ENCODE measurements at places on chromosomes 7 and 10.

GRCh38 chr10:128221117-128221516 is 94.9 kb upstream of the MKI67 start:
- DNase-seq = no peak

DNA sequence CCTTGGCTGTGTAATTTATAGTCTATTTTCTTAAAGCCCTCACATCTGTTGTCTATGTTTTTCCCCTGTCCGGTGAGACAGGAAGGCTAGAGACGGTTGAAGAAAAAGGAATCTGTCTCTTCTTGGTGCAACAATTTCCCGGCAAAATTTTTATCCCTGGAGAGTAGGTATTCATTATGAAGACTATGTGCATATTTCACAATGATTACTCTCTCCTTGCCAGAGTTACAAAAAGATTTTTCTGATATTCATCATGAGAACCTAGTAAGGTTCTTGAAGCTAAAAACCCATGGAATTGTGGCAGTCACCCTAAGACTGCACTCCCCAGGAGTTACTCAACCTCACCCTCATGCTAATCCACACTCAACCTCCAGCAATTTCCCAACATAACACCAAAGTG is 55.0 kb upstream of the GHITM start:
- no peak for DNase-seq

- no peak for DNase-seq
Measured at GRCh38 chr10:96494694-96495093, 19.0 kb downstream of the TLL2 start.

GRCh38 chr7:91182819-91183764 is 81.1 kb upstream of the FZD1 start:
- no peak for DNase-seq

DNA sequence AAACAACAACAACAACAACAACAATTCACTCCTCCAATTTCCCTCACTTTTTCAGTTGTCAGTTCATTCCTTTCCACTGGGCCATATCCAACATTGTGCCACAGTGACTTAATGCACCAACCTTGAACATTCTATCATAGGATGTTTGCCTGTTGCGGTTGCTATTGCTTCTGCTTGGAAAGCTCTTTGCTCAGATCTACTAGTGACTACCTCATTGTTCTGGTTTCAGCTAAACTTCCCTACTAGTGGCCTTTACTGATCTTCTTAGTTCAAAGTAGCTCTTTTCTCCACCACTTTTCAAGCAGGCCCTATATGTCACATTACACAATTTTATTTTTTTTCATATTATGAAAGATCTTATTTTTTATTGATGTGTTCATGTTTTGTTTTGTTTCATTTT is 9.8 kb upstream of the STEAP4 start:
- DNase-seq = no peak

DNA sequence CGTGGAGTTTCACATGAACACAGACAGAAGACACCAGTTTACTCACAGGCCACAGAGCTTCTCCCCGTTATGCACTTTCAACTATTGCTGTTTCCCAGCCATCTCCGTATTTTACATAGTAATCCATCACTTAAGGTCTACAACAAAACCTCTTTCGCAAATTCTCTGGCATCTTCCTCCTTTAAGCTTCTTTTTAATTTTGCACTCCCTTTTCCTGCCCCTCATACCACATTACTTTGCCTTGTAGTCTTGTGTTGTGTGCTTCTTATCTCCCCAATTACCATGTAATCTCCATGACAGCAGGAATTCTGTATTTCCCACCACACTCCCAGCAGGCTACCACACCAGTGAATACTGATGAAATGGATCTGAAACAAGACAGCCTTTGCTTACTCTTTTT is 87.3 kb downstream of the ODAD2 start:
- no peak for DNase-seq

GRCh38 chr7:157522954-157523353 is 186.2 kb downstream of the DNAJB6 start:
- no peak for DNase-seq

- DNase-seq = no peak
Measured at GRCh38 chr7:117673839-117674238, 194.0 kb downstream of the CFTR start.

DNA sequence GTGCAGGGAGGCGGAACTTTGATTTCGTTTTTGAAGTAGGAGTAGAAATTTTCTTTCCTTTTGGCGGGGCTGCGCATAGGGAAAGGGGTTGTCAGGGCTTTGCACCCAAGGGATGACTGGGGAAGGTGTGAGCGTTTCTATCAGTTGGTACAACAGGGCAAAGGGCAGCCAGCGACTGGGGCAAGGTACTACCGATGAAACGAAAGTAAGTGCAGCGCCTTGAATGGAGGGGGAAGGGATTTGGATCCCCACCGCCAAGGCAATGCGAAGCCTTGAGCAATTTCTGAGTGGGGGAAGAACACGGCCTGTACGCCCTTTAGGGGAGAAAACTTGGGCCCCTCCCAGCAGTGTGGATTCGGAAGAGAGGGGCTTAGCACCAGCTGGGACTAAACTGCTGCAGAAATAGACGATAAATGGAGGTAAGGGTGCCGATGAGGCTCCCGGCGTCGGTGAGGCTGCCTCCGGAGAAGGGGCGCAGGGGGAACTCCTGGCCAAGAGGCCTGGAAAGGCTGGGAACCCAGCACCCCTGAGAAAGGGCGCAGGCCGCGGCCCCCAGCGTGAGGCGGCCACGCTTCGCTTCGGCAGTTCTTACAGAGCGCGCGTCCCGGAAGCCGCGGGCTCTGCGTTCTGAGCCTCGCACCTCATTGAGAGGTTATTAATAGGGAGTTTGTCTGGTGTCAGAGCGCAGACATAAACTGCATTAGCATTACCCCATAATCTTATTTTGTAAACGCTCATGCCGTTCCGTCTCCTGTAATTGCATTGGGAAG is 10.0 kb upstream of the TLX1 start:
- DNase-seq = peak; percentile 34

DNA sequence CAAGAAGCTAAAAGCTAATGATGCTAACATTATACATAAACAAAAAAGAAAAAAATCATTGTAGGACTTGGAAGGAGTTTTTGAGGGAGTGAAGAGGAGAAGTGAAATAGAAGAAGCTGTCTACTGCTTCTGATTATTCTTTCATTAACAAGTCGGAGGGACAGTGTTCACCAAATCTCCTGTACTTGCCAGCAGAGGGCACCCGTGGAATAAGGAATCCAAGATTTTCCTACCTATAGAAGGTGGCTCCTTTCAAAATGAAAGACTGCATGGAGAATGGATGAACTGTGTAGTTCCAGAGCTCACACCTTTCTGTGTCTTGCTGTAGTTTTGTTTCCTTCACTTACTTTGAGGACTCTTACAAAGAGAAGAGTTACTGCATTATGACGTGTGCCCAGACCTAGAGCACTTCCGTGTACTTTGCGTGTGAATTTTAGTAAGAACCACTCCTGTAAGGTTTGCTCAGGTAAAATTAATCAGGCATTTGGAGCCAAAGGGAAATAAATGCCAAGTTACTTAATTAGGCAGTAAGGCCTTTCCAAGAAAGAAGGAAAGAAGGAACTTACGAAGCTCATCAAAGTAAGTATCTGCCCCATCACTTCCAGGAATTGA is 145.1 kb downstream of the SEMA3D start:
- DNase-seq = peak; percentile 1

DNA sequence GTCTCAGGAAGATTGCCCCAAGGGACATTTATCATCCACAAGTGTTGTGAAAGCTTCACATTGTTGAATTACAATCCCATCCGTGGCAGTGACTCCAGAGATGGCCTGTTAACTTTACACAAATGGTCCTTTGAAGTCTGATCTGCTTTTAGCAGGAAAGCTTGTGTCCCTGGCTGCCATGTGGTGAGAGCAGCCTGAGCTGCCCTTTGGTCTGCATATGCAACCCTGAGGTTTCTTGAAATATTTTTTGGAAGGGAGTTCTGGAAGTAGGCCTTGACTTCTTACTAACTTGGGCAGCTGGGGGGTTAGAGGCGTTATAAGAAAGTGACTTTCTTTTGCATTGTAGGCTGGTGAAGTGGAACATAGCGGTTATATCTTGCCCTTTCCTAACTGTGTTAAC is 41.3 kb upstream of the FAM180A start:
- DNase-seq = no peak

GRCh38 chr10:86100581-86101061 is 266.0 kb downstream of the GRID1 start:
- DNase-seq = no peak

GRCh38 chr7:117530390-117530789 is 50.6 kb downstream of the CFTR start:
- DNase-seq = no peak

- DNase-seq = no peak
Measured at GRCh38 chr7:36048141-36048901, 104.7 kb upstream of the EEPD1 start.

- DNase-seq = no peak
Measured at GRCh38 chr7:21757537-21758282, 188.0 kb downstream of the CDCA7L start.

- no peak for DNase-seq
Measured at GRCh38 chr7:13032576-13032975, 345.1 kb downstream of the ARL4A start.

GRCh38 chr7:42174391-42174912 is 62.6 kb downstream of the GLI3 start:
- DNase-seq = no peak

DNA sequence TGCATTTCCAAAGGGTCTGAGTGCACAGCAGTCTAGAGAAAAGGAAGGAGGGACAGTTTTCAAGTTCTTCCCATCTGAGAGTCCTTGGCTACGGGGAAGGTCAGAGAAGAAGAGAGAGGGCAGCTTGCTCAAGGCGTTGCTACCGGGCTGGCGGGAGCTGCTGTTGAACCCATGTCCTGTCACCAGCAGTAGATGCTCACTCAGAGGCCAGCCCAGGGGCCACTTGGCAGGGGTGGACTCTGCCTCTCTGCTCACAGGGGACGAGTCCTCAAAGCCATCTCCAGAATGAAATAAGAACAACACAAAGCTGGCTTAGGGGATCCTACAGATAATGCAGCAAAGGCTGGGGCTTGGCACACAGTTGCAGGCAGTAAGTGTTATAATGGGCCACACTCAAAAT is 231.5 kb downstream of the TNS3 start:
- DNase-seq = no peak

DNA sequence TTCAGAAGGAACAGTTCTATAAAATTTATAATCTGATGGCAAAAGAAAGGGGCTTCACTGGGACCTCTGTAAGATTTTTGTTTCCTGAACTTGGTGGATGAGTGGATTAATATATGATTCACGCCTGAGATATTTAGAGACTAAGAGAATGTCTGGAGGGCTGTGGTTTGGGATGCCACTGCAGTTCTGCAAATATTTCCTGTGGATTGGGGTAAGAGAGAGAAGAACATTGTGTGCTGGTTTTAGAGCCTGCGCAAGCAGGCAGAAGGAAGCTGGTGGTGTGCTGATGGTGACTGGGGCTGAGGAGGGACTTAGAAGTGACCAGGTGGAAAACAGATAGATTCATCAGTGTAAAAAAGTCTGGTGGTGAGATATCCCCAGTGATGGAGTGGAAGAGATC is 87.0 kb downstream of the SUGCT start:
- DNase-seq = no peak

- no peak for DNase-seq
Measured at GRCh38 chr7:158369290-158369689, 218.3 kb downstream of the PTPRN2 start.

GRCh38 chr7:115476671-115477181 is 553.8 kb downstream of the TFEC start:
- DNase-seq = no peak

DNA sequence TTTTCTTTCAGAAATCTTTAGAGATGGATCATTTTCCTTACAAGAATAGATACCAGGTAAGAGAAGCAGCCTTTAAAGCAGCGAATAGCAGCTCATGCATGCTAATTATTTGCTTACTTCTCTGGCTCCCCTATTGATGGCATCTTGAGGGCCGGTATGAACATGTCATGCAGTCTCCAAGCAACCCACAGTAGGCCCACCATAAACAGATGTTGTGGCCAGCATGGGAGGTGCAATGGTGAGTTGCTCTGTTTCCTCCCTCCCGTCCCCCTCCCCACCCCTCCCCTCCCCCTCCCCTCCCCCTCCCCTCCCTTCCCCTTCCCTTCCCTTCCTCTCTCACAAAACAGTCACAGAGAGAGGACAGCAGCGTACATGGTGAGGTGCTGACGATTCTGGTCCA is 9.7 kb upstream of the ZNF273 start:
- no peak for DNase-seq

DNA sequence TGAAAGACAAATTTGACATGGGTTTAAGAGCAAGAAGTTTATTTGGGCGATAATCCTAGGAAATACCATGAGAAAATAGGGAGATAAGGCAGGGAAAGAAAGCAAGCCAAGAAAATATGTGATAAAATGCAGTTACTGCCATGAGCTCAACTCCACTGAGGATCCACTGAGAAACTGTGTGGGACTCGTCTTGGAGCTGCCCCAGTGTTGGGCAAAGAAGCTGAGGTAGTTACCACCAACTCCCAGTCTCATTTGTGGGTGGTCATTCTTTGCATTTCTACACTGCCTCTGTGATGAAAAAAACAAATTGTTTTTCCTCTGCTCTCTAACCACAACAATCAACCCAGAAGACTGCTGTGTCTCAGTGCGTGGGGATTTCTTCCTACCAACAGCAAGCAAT is 498.2 kb downstream of the PLXDC2 start:
- no peak for DNase-seq

DNA sequence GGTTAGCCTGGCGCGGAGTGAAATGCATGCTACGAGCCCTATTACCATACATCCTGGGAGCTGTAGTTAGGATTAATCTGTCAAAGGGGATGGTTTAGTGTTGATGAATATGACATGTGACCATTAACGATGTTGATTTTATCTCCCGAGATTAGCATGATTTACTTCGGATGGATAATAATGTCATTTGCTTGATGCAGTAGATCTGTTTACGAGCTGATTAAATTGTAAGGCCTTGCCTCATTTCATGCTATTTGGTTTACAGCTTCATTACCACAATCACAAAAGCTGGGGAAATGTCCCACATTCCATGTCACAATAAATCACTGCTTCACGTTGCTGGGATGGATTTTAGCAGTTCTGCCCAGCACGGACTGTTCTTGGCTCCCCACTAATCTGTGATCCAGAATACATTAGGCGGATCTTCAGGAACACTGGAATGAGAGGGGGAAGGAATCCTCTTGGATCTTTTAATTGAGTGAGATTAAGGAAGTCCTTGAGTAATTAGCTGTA is 22.3 kb downstream of the ZNF503 start:
- no peak for DNase-seq

DNA sequence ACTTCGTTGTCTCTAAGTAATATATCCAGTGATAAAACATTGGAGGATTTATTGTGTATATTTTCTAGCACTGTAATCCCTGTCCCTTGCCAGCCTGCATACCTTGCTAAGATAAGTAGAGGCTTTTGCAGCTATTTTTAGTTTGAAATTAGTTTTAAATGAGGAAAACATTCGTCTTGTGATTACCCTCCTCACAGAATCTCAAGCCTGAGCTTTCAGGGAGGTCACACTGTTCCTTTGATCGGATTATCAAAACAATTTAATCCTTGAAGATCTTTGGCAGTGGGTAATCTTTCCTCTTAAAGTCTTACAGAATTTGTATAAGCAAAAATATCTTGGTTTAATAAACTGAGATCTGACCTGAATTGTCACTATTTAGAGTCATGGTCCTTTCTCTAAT is 897.0 kb upstream of the CELF2 start:
- no peak for DNase-seq

Measured in stimulated activated CD4-positive, alpha-beta T cell treated with anti-CD3 and anti-CD28 coated beads, Interleukin-4, amount 100 ng/mL, for 4 hours (primary cell).